ENCODE measurements at places on chromosomes 4 and X.

- no peak for DNase-seq
Measured at GRCh38 chr4:87067124-87067885, 132.5 kb downstream of the AFF1 start.

- no peak for DNase-seq
Measured at GRCh38 chr4:8762951-8763735, 108.5 kb downstream of the HMX1 start.

DNA sequence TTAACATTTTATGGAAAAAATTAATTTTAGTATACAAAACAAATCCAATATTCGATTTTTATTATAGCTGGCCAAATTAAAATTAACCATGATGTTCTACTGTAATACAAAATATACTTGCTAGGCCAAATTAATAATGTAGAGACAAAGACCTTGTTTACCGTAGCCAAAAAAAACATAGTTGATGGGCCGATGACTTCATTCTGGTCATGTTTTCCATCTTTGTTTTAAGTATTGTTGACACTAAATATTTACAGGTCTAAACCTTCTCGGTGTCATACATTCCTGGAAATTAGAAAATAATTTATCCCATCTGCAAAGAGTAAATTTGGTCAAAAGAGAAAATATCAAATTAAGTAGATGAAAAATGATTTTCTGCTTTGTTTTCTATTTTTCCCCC is 698.5 kb downstream of the GRID2 start:
- no peak for DNase-seq

DNA sequence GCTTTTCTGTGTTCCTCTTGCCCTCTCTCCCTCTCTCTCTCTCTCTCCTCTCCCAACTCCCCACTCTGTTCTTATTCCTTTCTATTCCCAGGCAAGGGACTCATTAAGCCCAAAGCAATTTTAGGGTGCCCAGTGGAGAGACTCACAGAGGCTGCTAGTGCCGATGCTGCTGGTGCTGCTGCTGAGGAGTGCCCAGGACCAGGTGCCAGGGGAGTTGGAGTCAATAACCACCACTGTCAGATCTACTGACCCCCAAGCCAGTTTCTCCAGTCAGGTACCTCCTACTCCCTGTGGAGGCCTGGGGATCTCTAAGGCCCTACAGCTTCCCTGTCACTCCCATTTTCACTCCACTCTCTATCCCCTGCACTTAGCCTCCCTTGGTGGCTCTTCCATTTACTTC is 54.2 kb upstream of the LAS1L start:
- DNase-seq: no peak

DNA sequence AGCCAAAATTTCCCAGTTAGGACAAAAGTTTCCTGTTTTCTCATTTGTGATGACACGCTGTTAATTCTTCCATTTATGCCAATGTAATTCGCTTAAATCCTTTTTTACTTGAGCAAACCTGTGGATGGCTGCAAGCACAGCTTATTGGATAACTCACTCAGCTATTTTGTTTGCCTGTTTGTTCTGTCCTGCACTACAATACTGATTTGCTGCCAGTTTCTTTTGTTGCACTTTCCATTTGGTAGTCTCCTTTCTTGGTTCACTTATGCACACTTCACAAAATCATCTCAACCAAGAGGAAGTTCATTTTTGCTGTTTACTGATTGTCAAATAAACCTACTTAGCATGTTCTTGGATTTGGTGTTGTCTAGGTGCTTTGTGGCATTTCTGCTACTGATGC is 40.3 kb downstream of the MFAP3L start:
- no peak for DNase-seq

All from activated CD8-positive, alpha-beta memory T cell treated with anti-CD3 and anti-CD28 coated beads for 4 hours (primary cell).